NCI-H2081 (cell line): ENCODE measurements at places on chromosomes 6 and 20.

- no peak for DNase-seq
These were observed 131.7 kb upstream of the COL21A1 start for GRCh38 chr6:56378966-56379585.

- peak; percentile 13 for DNase-seq
These were observed 9.7 kb downstream of the BACH2 start for GRCh38 chr6:90286884-90287488.

DNA sequence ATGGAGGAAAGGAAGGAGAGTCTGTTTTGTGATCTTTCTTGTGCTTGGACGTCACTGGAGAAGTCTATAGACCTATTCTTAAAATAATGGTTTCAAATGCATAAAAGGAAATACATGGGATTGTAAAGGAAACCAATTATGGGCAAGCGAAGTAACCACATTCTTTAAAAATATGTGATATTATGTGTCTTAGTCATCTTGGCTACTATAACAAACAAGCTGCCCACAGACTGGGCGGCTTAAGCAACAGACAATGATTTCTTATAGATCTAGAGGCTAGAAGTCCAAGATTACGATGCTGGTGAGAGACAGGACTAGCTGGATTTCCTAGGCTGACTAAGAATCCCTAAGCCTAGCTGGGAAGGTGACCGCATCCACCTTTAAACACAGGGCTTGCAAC, 49.4 kb upstream of the CD83 start:
- DNase-seq: no peak

- DNase-seq: no peak
These were observed 137.0 kb upstream of the AFDN start for GRCh38 chr6:167689751-167690150.

DNA sequence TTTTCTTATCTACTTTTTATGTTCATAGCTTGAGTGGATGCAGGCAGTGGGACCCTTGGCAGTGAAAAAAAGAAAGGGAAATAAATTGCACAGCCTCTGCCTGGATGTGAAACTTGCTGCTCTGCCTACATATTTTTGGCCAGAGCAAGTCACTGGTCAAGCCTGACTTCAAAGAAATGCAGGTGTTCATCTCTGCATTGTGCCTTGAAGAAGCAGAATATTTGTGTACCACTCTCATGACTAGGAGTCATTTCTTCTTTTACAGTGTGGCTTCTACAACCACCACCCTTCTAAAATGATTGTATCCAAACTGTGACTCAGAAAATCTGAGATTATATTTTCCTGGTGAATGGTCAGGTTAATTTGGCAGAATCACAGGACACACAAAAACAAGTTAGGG, 2.5 kb upstream of the KATNA1 start:
- DNase-seq: no peak

GRCh38 chr6:27428502-27428901, 39.9 kb downstream of the ZNF391 start:
- no peak for DNase-seq

DNA sequence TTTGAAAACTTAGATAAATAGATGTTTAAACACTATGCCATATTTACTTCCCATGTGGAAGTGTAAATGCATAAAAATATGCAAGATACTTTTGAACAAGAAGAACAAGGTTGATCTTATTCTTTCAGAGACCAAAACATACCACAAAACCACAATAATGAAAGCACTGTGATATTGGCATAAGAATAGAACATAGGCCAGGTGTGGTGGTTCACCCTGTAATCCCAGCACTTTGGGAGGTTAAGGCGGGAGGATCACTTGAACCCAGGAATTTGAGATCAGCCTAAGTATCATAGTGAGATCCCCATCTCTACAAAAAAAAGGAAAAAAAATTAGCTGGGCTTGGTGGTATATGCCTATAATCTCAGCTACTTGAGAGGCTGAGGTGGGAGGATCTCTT, 66.5 kb downstream of the KCNS1 start:
- no peak for DNase-seq

- no peak for DNase-seq
These were observed 12.6 kb upstream of the SPATS1 start for GRCh38 chr6:44329858-44330257.

DNA sequence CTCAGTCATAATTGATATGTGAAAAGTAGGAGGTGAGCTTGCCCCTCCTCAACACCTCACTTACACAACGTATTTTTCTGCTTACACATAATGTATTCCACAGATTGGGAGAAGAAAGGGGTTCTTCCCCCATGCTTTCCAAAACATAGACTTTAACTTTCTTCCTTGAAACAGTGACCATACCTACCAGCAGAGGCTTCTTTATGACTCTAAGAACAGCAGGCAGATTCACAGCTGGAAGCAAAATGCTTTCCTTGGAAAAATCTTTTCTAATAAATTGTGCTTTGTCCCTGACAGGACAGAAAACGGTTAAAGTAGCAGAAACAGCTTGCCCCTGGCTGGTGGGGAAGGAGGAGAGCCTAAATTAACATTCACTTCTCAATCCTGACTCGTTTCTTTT, 629.1 kb upstream of the IMPG1 start:
- no peak for DNase-seq

DNA sequence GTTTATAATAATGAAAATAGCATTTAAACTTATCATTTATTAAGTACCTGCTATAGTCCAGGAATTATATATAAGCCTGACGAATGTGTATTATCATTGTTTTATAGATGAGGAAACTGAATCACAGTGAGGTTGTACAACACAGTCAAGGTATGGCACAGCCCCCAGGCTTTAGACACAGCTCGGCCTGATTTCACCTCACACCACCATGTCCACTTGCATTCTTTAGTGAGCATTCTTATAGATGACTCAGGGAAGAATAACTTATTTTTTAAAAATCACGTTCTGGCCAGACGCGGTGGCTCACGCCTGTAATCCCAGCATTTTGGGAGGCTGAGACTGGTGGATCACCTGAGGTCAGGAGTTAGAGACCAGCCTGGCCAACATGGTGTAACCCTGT, 289.0 kb downstream of the SYNE1 start:
- DNase-seq: no peak

GRCh38 chr6:143333749-143334520, 116.6 kb downstream of the ADAT2 start:
- DNase-seq: peak; percentile 12
